ENCODE measurements at places on chromosomes 4 and X.

- DNase-seq, result no peak
Observed at GRCh38 chrX:41003506-41004270, 81.6 kb upstream of the USP9X start.

- no peak for DNase-seq
Observed at GRCh38 chr4:6235901-6236640, 33.6 kb upstream of the WFS1 start.

GRCh38 chrX:155662282-155662681 lies 49.5 kb upstream of the TMLHE start:
- no peak for DNase-seq

DNA sequence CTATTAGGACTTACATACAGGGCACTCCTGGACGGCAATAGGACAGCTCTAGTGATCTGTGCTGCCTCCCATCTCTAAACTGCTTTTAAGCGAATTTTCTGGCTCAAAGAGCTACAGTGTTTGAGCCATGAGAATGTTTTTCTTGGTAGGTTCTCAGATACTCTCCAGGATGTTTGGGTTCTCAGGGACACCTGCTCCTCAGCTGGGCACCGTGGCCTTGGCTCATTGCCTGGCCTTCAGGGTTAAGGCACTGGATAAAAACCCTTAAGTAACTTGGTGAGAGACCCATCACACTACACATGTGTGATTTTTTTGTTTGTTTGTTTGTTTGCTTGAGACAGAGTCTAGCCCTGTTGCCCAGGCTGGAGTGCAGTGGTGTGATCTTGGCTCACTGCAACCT lies 38.5 kb upstream of the HERC5 start:
- DNase-seq, result no peak

- DNase-seq, result no peak
Observed at GRCh38 chr4:168765726-168766125, 244.3 kb downstream of the CBR4 start.

GRCh38 chr4:57355101-57355665 lies 245.0 kb upstream of the IGFBP7 start:
- DNase-seq, result no peak

DNA sequence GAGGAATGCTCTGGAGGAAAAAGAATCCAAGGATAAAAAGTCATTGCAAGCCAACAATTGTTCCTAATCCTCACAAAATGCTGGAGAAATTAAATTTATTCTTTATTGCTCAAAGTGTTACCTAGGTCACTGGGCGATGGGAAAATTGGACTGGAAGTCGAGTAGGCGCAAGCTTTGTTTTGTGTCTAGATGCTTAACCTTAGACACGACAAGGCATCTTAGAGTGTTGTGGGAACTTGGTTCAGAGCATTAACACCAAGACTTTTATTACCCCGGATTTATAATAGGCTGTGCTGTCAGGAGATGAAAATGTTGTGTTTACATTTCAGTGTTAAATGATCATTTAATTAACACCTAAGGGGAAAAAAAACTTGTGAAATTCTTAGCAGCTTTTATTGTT lies 25.1 kb downstream of the SLIT2 start:
- DNase-seq, result no peak

- no peak for DNase-seq
Observed at GRCh38 chrX:143669395-143669794, 33.5 kb upstream of the SLITRK4 start.

GRCh38 chr4:81786063-81786763 lies 314.5 kb upstream of the RASGEF1B start:
- no peak for DNase-seq

GRCh38 chrX:37608156-37608555 lies 36.7 kb downstream of the LANCL3 start:
- no peak for DNase-seq

- no peak for DNase-seq
Observed at GRCh38 chrX:76184276-76184675, 11.4 kb downstream of the PBDC1 start.

DNA sequence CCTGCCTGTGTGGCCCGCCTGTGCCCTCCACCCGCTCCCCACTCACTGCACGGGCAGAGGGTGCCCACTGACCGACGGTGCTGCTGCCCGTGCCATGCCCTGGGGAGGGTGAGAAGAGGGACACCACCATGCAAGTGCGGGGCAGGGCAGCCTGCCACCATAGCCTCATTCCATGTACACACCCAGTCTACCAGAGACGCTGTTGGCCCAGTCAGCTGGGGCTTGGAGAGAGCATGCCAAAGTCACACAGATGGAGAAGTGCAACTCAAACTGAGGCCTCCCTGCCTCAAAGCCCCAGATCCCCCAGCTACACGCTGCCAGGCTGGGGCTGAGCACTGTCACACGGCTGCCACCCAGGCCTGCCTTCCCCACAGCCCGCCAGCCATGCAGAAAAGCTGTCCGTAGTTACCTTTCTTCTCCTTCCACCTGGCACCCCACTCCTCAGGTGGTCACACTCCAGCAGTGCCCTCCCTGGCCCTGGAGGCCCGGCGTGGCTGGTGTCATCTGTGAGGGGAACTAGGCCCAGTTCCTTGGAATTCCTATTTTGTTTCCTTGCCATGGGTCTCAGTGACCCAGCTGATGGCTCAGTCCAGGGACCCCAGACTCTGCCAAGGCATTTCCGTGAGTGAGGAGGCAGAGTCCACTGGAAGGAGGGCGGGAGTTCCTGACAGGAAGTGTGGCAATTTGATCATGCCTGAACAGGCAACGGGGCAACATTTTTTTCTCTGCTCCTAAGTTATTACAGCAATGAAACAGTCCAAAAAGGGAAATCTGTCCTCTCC lies at the start of gene SLC2A9:
TSS of gene SLC2A9 (minus strand) at position 627 of the 782 bp plus-strand sequence. CDS start at position 559, 68 bp downstream.
- DNase-seq, result no peak

GRCh38 chr4:31375936-31376335 lies 655.8 kb downstream of the PCDH7 start:
- no peak for DNase-seq

DNA sequence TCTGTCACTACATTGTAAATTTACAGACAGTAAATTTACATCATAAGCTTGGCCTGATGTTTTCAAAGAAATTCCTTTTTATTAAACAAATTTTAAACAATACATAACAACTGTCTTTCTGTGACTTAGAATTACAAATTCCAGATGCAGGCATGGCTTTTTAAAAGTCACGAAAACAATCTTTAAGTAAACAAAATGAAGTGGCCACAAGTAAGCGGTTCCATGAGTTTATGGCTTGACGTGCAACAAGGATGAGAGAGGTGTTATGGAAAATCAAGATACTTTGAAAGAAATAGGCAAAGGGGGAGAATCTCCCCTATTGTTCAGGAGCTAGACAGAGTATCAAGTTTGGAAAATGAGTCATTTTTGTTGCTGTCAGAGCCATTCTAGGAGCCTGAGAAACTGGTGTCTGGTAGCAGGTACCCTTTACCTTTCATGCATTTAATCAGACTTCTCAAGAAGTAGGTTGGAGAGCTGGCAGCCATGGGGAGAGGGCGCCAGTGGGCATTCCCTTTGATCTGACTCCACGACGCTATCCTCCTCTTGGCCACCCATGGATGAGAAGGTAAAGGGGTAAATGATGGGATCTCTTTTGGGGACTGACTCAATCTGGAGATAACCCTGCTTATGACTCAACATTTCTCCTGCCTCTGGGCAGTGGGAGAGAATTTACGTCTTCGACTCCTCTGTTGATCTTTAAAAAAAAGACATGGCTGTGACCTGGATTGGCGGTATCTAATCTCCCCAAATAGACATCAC lies 217.2 kb downstream of the SPRY1 start:
- no peak for DNase-seq

- DNase-seq, result no peak
Observed at GRCh38 chrX:135977611-135978010, 3.8 kb upstream of the MMGT1 start.

DNA sequence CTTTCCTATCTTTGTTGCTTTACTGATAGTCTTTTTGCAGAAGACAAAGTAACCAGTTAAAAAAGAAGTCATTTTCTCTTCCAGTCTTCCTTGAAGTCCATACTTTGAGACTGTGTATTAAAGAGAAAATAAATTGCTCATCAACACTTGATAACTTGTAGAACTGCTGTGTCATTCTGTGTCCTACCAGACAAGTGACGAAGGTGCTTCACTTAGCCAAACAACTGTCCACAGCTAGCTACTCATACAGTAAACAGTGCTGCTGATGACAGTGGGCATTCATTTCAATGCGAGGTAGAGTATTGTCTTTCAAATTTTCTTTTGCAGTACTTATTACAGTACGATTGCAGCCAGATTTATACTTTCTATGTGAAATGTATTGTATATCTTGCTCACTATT lies 11.5 kb downstream of the COL25A1 start:
- DNase-seq, result no peak

DNA sequence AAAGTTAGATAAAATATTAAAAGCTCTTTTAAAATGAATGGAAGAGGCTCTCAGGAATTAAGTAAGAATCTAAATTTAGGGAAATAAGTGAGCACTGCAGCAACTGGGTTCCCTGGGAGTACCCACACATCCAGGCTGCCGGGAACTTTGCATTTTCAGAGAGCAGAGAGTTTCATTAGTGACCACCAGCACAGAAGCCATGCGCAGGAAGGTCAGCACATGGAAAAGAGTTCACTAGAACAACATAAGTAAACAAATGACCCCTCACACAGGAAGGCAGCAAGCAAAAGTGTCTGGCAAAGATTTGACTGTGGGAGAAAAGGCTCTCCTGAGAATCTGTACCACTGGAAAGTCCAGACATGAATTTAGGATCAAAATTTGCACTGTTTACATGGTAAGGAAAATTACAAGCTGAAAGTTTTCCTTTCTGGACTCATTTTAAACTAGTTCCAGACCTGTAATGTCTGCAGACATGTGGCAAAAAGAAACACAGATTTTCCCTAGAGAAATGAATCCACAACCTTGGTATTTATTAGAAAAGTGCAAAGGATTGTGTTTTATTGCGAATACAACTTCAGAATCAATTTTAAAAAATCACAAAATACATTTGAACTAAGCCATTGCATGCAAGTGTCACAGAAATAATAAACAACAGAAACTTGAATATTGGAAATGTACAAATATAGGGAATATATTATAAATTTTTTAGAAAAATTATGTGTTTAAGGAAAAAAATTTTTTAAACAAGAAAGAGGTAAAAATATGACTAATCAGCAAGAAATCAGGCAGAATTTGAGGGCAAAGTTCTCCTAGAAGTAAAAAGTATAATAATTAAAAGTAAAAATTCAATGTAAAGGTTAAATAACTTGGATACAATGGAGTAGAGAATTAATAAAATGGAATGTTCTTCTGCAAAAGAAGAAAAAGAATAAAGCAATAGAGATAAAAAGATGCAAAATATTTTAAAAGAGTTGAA lies 18.4 kb upstream of the MYOZ2 start:
- DNase-seq, result no peak

DNA sequence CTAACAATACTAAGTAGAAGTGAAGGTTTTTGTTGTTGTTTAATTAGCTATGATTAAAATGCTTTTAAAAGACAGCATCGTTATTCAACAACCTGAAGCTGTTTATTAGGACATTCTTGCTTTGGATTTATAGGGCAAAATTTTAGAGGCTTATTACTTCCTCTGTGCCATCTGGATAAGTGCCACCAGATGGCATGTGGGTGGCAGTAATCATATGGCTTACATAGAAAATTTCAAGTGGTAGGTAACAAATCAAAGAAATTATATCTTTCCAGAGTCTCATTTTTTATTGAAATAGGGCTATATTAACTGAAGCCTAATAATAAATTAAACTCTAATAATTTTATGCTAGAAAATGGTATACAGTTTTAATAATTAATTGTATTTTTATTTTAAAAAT lies 83.3 kb upstream of the HTR2C start:
- no peak for DNase-seq

GRCh38 chr4:188399834-188400233 lies 260.6 kb downstream of the TRIML1 start:
- DNase-seq, result no peak

DNA sequence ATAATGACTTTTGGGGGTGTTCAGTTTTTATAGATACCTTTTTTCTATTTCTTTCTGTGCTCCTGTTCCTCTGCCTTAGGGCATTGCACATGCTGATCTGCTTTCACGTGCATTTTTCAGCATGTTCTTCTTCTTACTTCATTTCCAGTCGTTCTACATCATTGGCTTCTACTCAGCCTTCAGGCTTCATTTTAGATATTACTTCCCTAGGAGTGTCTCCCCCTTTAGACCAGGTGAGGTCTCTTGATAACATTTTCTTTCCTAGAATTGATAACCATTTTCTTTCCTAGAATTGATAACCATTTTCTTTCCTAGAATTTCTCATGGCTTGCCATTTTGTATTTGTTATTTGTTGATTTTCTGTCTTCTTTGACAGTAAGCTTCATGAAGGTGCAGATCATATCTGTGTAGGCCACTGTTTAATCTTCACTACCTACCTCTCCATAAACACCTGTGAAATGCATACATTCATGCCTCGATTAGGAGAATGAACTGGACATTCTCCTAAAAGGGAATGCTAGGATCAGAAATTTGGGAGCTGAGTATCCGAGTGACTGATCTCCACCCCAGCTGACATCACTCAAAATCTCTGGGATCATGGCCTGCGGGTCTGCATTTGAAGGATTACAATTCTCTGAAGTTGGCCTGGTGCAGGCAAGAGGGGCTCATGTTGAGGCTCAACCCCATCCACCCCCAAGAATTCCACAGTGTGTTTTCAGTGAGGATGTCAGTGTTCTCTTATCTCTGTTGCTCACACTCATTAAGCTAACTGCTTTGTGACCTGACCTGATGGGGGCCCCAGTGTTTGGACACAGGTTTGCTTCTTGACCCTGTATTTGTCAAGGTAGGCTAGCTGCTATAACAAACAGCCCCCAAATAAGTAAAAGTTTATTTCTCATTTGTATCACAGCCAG lies 45.7 kb downstream of the GYG2 start:
- DNase-seq, result no peak

GRCh38 chrX:45783002-45783401 lies 582.3 kb upstream of the DIPK2B start:
- DNase-seq, result no peak

DNA sequence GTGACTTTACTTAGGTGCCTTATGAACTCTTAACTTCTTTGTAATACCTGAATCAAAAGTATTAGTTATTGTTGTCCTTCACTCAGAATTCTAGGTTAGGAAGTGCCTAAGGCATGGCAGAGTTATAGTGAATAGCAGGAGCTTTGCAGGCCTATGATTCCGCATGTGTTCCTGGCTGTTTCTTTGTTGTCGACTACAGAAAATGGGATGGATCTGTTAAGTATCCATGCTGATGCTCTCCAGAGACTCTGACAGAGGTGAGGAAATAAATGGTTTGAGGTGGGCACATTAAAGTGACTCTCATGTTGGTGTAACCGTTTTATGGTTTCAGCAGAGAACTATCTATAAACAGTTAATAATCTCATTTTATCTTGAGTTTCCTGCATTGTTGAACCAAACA lies 1601.3 kb downstream of the PCDH7 start:
- no peak for DNase-seq

GRCh38 chr4:175705407-175705806 lies 106.7 kb downstream of the GPM6A start:
- no peak for DNase-seq

- DNase-seq, result no peak
Observed at GRCh38 chrX:22952010-22952409, 47.8 kb upstream of the DDX53 start.
